Naive thymus-derived CD4-positive, alpha-beta T cell (primary cell): ENCODE measurements at places on chromosomes 12 and 14. TPM values are rescaled to one million over a fixed set of nuclear protein-coding genes. Genes with fewer than 3 reads are reported as not detected.
A peak's percentile ranks its signal among the peaks of the same experiment; 100 is the strongest.

Gene CDCA4
- polyA plus RNA-seq, result 12.1 TPM

Gene CLEC1A
- not detected for polyA plus RNA-seq

Gene ATF7IP
- polyA plus RNA-seq, result 92.7 TPM

Gene KCNK13
- not detected for polyA plus RNA-seq

Gene SPPL3
- polyA plus RNA-seq, result 22.8 TPM

Gene HRK
- polyA plus RNA-seq, result not detected

- no peaks in the 10 kb centered on the region for H3K27me3 ChIP-seq
- peak within 1 kb of the TSS; percentile 94 for H3K27ac ChIP-seq
- peaks cover 7% of the 10 kb centered on the region for H3K4me1 ChIP-seq
Measured at GRCh38 chr12:9869307-9870161, at the start of gene CLEC2B. CLEC2B (minus strand) TSS chr12:9869354.

DNA sequence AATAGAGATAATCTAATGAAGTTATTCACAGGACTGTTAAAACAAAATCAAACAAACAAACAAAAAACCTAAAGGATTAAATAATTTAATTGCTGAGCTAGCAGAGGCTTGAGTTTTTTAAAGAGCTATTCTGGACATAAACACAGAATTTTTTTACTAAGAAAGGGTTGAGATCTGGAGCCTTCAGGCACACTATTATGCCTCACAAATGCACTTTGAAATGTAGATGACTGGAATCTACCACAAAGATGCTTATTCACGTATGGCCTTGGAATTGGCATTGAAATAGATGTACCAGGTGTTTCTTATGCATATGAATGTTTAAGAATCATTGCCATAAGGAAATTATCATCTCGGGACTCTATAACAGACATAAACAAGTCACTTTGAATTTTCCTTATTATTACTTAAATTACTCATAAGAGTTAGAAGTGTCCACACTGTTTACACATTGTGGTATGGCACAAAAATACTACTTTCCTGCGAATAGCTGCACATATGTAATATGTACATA, 21.6 kb downstream of the PUS7L start:
- no peak overlapping the region for H3K4me3 ChIP-seq
- no peaks in the 10 kb centered on the region for H3K4me1 ChIP-seq

GRCh38 chr12:32776258-32776657, 20.6 kb upstream of the YARS2 start:
- no peak overlapping the region for H3K27ac ChIP-seq
- DNase-seq, result no peak
- H3K4me1 ChIP-seq, result no peaks in the 10 kb centered on the region
- H3K27me3 ChIP-seq, result no peaks in the 10 kb centered on the region

GRCh38 chr14:33563191-33563900, 387.5 kb downstream of the EGLN3 start:
- H3K27me3 ChIP-seq, result no peaks in the 10 kb centered on the region
- no peak overlapping the region for H3K4me3 ChIP-seq
- H3K4me1 ChIP-seq, result no peaks in the 10 kb centered on the region
- no peak for DNase-seq
- H3K36me3 ChIP-seq, result no peaks in the 10 kb centered on the region

DNA sequence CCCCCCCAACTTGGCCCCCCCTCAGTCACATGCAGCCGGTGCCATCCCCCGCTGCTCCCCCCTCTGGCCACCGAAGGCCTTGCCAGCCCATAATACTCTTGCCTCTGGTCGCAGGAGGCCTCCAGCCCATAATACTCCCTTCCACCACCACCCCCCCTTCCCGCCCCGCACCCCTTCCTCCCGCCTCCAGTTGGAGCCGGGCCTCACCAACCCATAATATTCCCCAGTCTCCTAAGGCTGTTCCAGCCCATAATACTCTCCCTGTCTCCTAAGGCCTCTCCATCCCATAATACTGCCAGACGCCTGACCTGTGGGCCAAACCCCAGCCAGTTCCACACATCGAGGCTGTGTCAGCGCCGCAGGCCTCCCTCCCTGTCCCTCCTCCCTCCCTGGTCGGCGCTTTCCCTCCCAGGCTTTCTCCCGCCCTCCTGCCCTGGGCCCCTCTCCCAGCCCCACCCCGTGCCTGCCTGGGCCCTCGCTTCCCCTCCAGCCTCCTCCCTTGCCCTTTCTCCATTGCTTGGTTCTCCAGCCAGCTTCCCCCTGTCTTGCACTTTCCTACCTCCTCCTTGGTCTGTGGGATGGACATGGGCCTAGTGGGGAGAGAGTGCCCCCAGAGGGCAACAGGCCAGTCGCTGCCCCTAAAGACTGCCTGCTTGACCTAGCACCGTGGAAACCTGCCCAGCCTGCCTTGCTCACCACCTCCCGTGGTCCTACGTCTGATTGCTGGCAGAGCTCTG, 6.8 kb upstream of the CHD4 start:
- H3K27ac ChIP-seq, result peak overlapping the region; percentile 64
- peak; percentile 28 for DNase-seq
- no peaks in the 10 kb centered on the region for H3K36me3 ChIP-seq
- no peak overlapping the region for H3K4me3 ChIP-seq
- peaks cover 30% of the 10 kb centered on the region for H3K4me1 ChIP-seq

GRCh38 chr14:69044965-69045555, 66.0 kb upstream of the ACTN1 start:
- no peak overlapping the region for H3K27ac ChIP-seq
- no peak for DNase-seq
- H3K27me3 ChIP-seq, result no peaks in the 10 kb centered on the region
- H3K36me3 ChIP-seq, result no peaks in the 10 kb centered on the region

DNA sequence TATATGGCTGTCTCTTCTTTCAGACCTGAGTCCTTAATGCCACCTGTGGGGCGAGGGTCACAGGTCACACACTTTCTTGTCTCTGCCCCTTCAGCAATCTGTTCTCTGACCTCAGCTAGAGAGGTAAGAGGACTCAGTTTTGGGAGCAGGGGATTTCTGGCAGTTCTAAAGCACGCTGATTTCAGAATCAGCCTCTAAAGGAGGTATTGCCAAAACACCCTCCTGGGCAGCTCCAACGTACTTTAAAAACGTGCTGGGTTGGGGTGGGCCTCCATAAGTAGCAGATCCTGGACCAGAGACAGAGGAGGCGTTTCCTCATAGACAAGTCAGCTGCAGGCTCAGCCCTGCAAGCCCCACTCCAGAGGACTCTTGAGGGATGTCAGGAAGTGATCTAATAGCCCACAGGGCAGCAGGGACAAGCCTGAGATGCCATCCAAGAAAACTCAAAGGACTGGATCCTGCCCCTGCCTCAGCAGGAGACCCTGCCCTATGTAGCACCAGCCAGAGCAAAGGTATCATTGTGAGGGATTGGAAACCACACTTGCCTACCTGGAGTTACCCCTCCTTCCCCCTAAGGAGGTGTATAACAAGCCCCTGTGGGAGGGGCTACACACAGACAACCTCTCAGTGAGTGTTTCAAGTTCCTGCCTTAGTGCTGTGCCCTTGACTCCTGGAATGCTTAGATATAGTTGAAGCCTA, 8.5 kb downstream of the CTDSP2 start:
- peaks cover 94% of the 10 kb centered on the region for H3K4me1 ChIP-seq
- H3K36me3 ChIP-seq, result no peaks in the 10 kb centered on the region
- DNase-seq, result peak; percentile 64
- peak overlapping the region; percentile 89 for H3K27ac ChIP-seq

- H3K27ac ChIP-seq, result no peak overlapping the region
- no peak overlapping the region for H3K4me3 ChIP-seq
- H3K4me1 ChIP-seq, result no peaks in the 10 kb centered on the region
- no peak for DNase-seq
Measured at GRCh38 chr12:78470354-78471195, 394.0 kb upstream of the SYT1 start.

GRCh38 chr12:51942501-51943000, 8.9 kb upstream of the ACVR1B start:
- H3K4me3 ChIP-seq, result no peak overlapping the region
- no peaks in the 10 kb centered on the region for H3K36me3 ChIP-seq
- DNase-seq, result no peak
- no peak overlapping the region for H3K27ac ChIP-seq
- no peaks in the 10 kb centered on the region for H3K4me1 ChIP-seq

- H3K27ac ChIP-seq, result no peak overlapping the region
- H3K27me3 ChIP-seq, result no peaks in the 10 kb centered on the region
- DNase-seq, result no peak
- no peaks in the 10 kb centered on the region for H3K36me3 ChIP-seq
- no peaks in the 10 kb centered on the region for H3K4me1 ChIP-seq
Measured at GRCh38 chr12:41683513-41684240, 461.0 kb downstream of the GXYLT1 start.

DNA sequence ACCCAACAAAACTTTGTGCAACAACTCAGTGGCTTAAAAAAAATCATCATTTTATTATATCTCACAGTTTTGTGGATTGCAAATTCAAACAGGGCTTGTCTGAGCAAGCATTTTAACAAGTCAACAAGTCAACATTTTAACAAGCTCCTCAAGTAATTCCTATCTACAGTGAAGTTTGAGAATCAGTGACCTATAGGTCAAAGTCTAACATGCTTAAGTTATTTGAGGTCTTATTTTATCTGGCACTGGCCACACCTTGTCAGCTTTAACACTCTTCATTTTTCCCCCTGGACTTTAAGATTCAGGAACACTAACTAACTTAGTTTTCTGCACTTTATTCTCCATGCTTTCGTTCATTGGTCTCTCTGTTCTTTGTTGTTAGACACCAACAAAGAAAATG, 71.2 kb upstream of the PELI2 start:
- H3K36me3 ChIP-seq, result no peaks in the 10 kb centered on the region
- H3K27ac ChIP-seq, result no peak overlapping the region
- no peak overlapping the region for H3K4me3 ChIP-seq
- DNase-seq, result no peak
- H3K4me1 ChIP-seq, result no peaks in the 10 kb centered on the region

DNA sequence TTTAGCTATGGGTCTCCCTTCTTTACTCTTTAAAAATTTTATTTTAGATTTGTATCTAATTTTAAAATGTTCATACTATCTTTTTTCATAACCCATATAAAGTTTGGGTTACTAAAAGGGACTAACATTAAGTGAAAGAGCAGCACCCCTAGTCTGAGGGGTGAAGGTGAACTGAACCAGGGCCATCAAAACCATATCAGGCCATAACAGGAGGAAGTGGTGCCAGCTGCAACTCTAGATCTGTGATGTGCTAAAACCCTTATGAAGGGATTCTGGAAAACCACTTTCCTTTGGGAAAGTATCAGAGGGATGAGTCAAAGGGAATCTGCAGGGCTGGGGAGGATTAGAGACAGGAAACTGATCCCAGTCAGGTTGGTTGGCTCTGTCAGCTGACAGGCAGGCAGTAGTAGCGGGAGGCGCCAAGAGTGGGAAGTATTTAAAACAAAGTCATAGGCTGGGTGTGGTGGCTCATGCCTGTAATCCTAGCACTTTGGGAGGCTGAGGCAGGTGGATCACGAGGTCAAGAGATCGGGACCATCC, 162.5 kb downstream of the PPM1H start:
- H3K27ac ChIP-seq, result no peak overlapping the region
- DNase-seq, result no peak
- no peaks in the 10 kb centered on the region for H3K36me3 ChIP-seq

DNA sequence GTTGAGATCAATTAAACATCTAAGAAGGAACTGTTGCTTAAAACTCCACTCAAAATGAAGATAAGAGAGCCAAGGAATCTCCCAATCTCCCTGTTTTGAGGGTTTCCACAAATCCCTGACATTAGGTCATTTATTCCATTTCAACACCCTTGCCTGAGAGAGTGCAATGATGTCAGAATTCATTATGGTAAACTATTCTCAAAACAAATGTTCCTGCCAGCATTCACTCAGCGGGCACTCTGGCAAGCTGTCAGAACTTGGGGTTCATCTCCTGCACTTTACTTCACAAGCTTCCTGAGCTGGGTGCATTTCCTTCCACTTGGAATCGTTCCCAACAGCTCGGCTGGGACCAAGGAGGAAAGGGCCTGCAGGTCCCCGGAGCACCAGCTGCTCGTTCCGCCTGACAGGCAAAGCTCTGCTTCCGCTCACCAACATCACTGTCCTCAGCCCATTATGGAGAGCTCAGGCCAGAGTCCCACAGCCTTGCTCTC, 117.8 kb downstream of the TTC7B start:
- H3K27me3 ChIP-seq, result no peaks in the 10 kb centered on the region
- DNase-seq, result no peak
- no peaks in the 10 kb centered on the region for H3K4me1 ChIP-seq
- no peak overlapping the region for H3K4me3 ChIP-seq
- no peak overlapping the region for H3K27ac ChIP-seq
- H3K36me3 ChIP-seq, result no peaks in the 10 kb centered on the region

DNA sequence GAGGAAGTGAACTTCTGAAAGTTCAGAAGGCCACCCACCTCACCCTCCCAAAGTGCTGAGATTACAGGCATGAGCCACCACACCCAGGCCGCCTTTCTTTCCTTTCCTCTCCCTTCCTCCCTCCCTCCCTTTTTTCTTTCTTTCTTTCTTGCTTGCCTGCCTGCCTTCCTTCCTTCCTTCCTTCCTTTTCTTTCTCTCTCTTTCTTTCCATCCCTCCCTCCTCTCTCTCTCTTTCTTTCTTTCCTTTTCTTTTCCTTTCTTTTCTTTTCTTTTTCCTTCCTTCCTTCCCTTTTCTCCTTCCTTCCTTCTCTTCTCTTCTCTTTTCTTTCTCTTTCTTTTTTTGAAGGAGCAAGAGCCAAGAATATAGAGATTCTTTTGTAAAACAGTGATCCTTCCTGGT, 208.3 kb upstream of the HMGA2 start:
- no peaks in the 10 kb centered on the region for H3K27me3 ChIP-seq
- no peak overlapping the region for H3K4me3 ChIP-seq
- no peaks in the 10 kb centered on the region for H3K36me3 ChIP-seq

DNA sequence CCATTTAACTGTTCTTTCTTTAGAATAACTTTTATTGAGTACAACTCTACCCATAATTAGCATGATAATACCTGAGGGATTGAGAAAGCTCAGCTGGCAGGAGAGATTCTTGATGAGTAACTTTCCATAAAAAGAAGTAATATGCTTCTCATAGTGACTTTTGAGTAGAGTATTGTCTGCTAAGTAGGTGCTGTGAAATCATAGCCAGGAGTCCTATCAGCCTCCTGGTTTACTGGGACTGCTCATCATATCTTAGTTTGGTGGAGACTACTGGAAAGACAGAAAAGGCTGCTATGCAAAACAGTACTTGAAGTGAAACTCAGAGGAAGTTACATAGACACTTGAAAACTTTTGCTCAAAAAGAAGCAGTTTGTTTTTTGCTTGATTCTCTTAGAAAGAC, 113.3 kb upstream of the ATP2B1 start:
- H3K27ac ChIP-seq, result no peak overlapping the region
- no peaks in the 10 kb centered on the region for H3K36me3 ChIP-seq
- no peak for DNase-seq
- no peaks in the 10 kb centered on the region for H3K27me3 ChIP-seq
- no peaks in the 10 kb centered on the region for H3K4me1 ChIP-seq
- no peak overlapping the region for H3K4me3 ChIP-seq
